Astrocyte (in vitro differentiated cells and primary cell): ENCODE measurements at places on chromosomes 13 and 19. TPM values are rescaled to one million over a fixed set of nuclear protein-coding genes. Genes with fewer than 3 reads are reported as not detected.

Gene ZNF302
- 14.8 and 16.5 TPM in 2 replicates for total RNA-seq

Gene ZSCAN18
- 28.6 and 31.8 TPM in 2 replicates for total RNA-seq

Gene NLRP11
- total RNA-seq: not detected in 2 replicates

Gene MED25
- 61.3 and 72.2 TPM in 2 replicates for total RNA-seq

Gene SLITRK1
- total RNA-seq: 2.3 and 3.1 TPM in 2 replicates

Gene PSG1
- 0.52 and 1.0 TPM in 2 replicates for total RNA-seq

Gene CEACAM6
- total RNA-seq: not detected in 2 replicates

Gene OR7A5
- not detected in 2 replicates for total RNA-seq

Gene PRSS57
- not detected in 2 replicates for total RNA-seq

Gene ZNF544
- total RNA-seq: 23.4 and 23.7 TPM in 2 replicates

Gene ZNF536
- total RNA-seq: 0.22 and 0.43 TPM in 2 replicates

Gene S1PR5
- total RNA-seq: 1.00 and 1.1 TPM in 2 replicates

Gene SELENOV
- total RNA-seq: not detected in 2 replicates

Gene NAPSA
- total RNA-seq: not detected in 2 replicates

Gene KIR2DL1
- not detected in 2 replicates for total RNA-seq

Gene TNFAIP8L1
- 2.9 and 3.0 TPM in 2 replicates for total RNA-seq

Gene ANGPTL8
- not detected in 2 replicates for total RNA-seq

Gene TUBB4A
- total RNA-seq: 0.75 and 1.7 TPM in 2 replicates

Gene APLP1
- total RNA-seq: 66.0 and 69.4 TPM in 2 replicates

Gene TSHZ3
- total RNA-seq: 6.1 and 7.9 TPM in 2 replicates

Gene AZU1
- 1.00 and 1.4 TPM in 2 replicates for total RNA-seq

Gene PRR12
- 29.7 and 29.9 TPM in 2 replicates for total RNA-seq

Gene SIGLEC7
- not detected in 2 replicates for total RNA-seq

Gene ASPDH
- not detected in 2 replicates for total RNA-seq

Gene ZIM2
- not detected in 2 replicates for total RNA-seq

Gene VSTM2B
- not detected in 2 replicates for total RNA-seq

Gene C19orf33
- 4.9 and 5.8 TPM in 2 replicates for total RNA-seq

Gene ZNF560
- total RNA-seq: not detected in 2 replicates

Gene INSL3
- total RNA-seq: not detected in 2 replicates

Gene WDR62
- total RNA-seq: 1.1 and 2.4 TPM in 2 replicates

Gene ADPRHL1
- 2.5 and 3.1 TPM in 2 replicates for total RNA-seq

Gene IFNL1
- total RNA-seq: 0.52 and 1.3 TPM in 2 replicates

Gene CTU1
- total RNA-seq: 6.4 and 7.4 TPM in 2 replicates
